ENCODE measurements at places on chromosomes 12 and 14.

GRCh38 chr14:104999361-104999760, 13.8 kb downstream of the CLBA1 start:
- DNase-seq = no peak

GRCh38 chr12:96198965-96199364, 4.8 kb downstream of the ELK3 start:
- DNase-seq = no peak

DNA sequence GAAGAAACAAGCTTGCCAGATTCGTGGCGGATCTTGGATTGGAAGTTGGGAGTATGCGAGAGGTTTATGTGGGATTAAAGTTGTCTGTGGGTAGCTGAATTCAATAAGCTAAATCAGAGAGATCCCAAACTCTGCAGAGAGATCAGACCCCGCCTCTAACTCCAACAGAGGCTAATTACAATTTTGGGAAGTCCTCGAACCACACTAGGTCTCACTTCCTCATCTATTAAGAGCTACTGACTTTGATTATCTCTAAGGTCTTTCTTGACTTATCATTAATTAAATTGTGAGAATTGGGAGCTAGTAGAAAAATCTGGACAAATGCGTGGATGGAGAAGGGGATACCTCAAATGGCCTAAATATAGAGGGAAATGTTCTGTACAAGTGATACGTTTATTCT, 9.1 kb downstream of the NTF3 start:
- no peak for DNase-seq

DNA sequence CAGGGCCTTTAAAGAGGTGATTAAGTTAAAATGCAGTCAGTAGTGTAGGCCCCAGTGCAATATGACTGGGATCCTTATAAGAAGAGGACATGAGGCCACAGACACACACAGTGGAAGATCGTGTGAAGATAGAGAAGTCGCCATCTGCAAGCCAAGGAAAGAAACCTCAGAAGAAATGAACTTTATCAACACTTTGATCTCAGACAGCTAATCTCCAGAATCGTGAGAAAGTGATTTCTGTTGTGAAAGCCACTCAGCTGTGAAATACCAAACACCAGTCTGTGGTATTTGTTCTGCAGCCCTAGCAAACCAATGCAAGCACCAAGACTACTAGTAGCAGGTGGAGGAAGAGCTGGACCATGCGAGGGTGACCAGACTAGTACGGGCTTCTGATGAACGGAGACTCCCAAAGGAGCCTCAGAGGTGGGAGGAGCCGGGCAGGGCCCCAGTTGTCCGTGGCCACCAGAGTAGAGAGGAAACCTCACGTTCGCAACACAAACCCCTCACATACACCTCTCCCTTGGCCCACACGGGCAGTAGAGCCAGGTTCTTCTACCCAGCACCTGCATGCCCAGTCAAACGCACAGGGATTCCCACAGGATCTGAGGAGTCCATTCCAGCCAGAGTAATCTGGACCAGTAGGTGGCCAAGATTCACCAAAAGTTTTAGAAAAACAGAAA, 243.0 kb downstream of the TTC8 start:
- peak; percentile 3 for DNase-seq

GRCh38 chr12:98224584-98225221, 290.7 kb upstream of the TMPO start:
- no peak for DNase-seq

DNA sequence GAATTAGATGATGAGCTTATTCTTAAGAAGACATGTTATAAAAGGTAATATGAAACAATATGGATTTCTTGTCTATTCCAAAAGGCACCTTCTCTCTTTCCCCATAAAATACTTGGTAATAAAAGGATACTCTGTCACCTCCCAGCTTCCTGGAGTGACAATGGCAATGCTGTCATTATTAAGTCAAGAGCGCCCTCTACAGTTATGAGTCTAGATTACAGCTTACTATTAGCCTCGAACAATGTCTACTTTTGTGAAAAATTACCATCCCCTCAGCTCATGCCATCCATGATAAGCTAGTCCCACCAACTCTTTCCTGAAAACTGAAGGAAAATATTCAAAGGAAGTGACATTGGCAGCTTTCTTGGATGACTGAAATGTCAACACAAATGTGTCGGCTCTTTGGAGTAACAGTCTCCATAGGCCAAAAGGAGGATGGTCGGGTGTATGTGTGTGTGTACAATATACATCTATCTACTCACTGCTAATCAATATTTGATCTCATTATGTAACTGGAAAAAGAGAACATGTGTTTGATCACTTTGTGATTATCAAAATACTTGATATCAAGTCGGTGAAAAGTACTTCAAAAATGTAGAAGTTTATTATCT, 48.7 kb upstream of the CDKN3 start:
- no peak for DNase-seq

DNA sequence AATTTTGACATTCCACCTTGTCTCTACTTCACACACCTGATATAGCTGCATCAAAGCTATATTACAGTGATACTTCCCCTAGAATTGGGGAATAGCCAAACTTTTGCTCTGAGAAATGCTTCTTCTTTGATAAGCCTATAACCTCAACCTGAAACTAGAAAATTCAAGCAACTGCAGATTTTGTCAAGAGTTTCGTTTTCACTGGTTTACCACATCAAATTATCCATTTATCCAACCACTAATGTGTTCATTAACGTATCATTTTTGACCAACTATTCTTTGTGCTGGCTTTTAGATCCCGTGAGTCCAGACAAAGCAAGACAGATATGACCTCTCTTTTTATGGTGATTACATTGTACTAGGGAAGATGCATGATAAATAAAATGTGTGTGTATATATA, 13.5 kb upstream of the TAS2R46 start:
- DNase-seq = no peak

- DNase-seq = no peak
Observed at GRCh38 chr12:15522574-15523187, 200.4 kb downstream of the PTPRO start.

DNA sequence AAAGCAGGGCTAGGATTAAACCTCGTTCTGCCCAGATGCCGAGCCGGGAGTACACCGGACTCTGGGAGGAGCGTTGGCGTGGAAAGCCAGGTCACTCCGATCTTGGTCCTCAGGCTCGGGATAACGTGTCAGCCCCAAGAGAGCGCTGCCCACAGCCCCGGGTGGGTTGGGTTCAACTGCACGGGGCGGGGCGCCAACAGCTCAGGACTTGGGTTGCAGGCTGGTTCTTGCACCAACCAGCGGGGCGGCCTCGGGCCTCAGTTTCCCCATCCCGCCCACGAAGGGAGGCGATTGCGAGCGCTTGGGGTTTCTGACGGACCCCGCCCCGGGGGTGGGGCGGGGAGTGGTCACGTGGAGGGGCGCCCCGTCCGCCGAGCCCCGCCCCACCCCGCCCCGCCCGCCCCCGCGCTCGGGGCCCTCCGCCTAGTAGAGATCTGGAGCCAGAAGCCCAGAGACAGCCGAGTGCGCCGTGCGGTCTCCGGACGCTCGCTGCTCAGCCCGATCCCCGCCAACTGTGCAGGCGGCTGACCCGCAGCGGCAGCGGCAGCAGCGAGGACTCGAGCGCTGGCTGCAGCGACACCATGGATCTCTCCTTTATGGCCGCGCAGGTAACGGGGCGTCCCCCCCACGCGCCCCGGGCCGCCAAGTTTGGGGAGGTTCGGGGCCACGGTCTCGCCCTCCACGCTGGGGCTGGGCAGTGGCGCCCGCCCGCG, at the start of gene C14orf132:
TSS of gene C14orf132 (plus strand) at position 443 of the 713 bp plus-strand sequence. CDS start at position 582, 139 bp downstream.
- peak; percentile 63 for DNase-seq

DNA sequence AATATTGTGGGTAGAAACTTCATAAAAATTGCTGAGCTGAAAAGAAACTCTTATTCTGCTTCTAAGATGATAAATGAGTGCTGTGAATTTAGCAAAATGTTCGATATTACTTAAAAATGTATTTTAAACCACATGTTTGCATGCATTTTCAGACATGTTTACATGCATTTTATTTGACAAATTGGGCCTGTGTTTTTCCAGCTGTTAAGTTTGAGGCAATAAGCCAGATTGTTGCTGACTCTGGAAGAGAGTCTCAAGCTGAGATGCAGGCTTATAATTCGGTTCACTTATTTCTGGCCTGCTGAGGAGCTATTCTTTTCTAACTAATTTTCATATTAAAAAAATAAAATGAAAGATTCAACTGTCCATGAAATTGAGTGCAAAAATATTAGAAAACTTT, 110.1 kb downstream of the SYNE2 start:
- DNase-seq = no peak

DNA sequence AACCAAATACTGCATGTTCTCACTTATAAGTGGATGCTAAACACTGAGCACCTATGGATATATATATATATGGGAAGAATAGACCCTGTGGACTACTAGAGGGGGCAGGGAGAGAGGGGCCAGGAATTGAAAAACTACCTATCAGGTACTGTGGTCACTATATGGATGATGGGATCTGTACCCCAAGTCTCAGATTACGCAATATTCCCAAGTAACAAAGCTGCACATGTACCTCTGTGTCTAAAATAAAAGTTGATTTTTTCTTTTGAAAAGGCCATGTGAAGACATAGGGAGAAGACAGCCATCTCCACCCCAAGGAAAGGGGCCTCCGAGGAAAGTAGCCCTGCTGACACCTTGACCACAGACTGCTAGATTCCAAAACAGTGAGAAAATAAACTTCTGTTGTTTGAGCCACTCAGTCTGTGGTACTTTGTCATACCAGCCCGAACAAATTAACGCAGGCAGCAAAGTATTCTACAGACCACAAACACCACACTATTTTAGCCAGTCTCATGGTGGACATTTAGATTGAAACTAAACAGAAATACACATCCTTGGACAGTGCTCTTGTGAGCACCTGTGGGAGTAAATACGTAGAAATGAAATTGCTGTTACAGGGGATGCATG, 197.1 kb downstream of the EFCAB11 start:
- no peak for DNase-seq

- no peak for DNase-seq
Observed at GRCh38 chr14:57560681-57561080, 67.0 kb upstream of the CCDC198 start.

GRCh38 chr12:47901063-47901717, 3.6 kb downstream of the VDR start:
- DNase-seq = no peak

All from activated naive CD8-positive, alpha-beta T cell treated with anti-CD3 and anti-CD28 coated beads, Interleukin-2, amount 50 U/mL, for 24 hours (primary cell).